GM04504 (cell line): ENCODE measurements at places on chromosomes 5 and 9.
A peak's percentile ranks its signal among the peaks of the same experiment; 100 is the strongest.

GRCh38 chr5:142686210-142686734 lies 382 bp upstream of the FGF1 start:
- DNase-seq, result no peak

DNA sequence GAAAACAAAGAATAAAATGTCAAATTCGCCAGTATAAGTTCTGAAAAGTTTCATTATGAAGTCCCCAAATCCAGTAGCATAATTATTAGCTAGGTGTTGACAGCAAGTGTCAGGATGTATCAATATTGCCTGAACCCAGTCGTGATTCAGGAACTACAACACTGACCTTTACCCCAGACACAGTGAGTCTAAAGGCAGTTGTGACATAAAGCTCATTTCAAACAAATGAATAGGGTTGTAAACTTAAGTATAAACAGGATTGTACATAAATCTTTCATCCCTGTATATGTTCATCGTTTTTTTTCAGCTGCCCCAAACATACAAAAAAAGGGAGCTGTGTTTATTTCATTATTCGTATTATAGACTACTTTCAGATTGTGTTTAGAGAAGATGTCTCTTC lies 385.7 kb downstream of the PLK2 start:
- DNase-seq, result no peak

DNA sequence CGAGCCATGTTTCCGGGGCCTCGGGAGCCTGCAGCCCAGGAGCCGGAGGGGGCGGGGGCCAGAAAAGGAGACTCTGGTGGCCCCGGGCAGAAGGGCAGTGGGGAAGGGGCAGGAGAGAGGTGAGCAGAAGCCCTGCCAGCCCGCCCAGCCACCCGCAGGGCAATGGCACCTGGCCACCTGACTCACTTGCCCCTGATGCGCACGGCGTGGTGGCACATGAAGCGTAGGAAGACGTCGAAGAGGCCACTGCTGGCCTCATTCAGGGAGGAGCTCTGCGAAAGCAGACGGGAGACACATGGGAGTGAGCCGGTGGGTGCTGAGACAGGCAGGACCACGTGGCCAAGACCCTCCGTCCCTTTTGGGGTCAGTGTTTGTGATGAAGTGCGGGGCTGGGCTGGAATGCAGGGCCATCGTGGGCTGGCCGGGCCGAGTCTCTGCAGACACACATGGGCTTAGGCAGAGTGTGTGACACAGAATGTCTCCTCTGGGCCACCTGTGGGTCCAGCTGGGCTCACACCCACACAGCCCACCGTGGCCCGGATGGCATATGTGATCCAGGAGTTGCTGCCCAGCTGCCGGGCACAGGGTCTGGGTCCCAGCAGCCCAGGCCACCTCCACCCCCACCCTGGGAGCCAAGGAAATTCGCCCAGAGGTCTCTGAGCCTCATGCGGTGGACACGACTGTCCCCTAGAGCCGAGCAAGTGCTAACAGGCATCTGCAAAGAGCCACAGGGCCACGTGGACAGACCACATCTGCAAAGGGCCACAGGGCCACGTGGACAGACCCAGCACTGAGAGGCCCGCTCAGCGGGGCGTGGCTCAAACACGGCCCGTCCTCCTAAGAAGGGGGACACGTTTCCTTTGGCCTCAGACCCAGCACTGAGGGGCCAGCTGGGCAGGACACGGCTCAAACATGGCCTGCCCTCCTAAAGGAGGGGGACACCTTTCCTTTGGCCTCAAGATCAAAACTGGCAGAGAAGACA lies 23.6 kb downstream of the TERT start:
- DNase-seq, result no peak

- peak; percentile 11 for DNase-seq
These were observed 9.0 kb downstream of the FXN start for GRCh38 chr9:69044240-69045219.

- DNase-seq, result no peak
These were observed 59.2 kb upstream of the NR4A3 start for GRCh38 chr9:99762470-99762869.
